Naive B cell (primary cell): ENCODE measurements at places on chromosomes 13 and 19. TPM values are rescaled to one million over a fixed set of nuclear protein-coding genes. Genes with fewer than 3 reads are reported as not detected.

Gene DNMT1
- polyA plus RNA-seq = 37.8 TPM

Gene OR7G3
- not detected for polyA plus RNA-seq

Gene ZNF730
- not detected for polyA plus RNA-seq

Gene ZNF69
- 1.7 TPM for polyA plus RNA-seq

Gene KEAP1
- 6.0 TPM for polyA plus RNA-seq

Gene PLIN5
- not detected for polyA plus RNA-seq

Gene LHB
- polyA plus RNA-seq = not detected

Gene KISS1R
- not detected for polyA plus RNA-seq

Gene DNAJB1
- polyA plus RNA-seq = 113 TPM
